ENCODE measurements at places on chromosomes 16 and 17.

GRCh38 chr17:75832652-75833400 lies 11.4 kb downstream of the UNC13D start:
- no peak for DNase-seq

DNA sequence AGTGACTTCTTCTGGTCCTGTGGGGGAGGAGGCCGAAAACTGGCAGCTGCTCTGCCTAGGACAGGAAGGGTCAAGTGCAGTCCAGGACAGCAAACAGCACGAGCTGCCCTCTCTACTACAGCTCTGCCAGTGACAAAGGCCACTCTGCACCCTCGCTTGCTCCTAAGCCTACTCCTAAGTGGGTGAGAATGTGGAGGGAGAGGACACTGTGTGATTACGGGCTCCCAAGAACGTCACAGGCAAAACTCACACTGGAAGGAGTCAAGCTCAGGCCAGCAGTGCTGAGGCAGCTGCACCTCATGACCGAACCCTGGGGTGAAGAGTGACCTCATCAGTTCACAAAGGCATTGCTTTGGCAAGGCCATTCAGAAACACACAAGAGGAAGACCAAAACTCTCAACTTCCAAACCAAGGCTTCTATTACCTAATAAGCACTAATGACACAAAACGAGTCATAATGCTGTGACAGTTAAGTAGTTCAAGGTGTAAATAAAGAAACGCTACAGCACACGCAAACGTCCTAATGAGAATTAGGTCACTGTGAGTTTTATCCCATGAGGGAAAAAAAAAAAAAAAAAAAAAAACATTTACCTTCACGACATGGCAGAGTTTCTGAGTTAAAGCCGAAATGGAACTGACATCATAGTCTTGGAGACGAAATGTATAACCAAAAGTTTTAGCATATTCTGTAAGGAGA lies 35.1 kb downstream of the MARF1 start:
- DNase-seq, result no peak

GRCh38 chr17:41553176-41553575 lies 18.7 kb downstream of the KRT9 start:
- no peak for DNase-seq

- DNase-seq, result no peak
Measured at GRCh38 chr17:66778531-66779236, 56.2 kb upstream of the CACNG5 start.

DNA sequence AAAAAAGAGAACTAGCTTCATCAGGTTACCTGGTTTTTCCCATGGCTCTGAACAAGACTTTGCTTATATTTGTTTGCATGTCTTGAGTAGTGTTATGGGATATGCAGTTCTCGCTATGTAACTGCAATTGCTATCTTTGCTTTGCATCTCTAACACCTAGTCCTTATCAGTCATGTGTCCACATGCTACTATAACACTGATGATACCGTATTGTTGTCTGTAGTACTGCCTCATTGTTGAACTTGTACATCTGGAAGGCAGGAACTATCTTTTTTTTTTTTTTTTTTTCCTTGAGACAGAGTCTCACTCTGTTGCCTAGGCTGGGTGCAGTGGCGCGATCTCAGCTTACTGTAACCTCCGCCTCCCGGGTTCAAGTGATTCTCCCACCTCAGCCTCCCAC lies 2.5 kb downstream of the PSME3 start:
- no peak for DNase-seq

- no peak for DNase-seq
Measured at GRCh38 chr16:89051521-89052166, 42.0 kb upstream of the ACSF3 start.

GRCh38 chr16:88116121-88116520 lies 164.9 kb downstream of the BANP start:
- no peak for DNase-seq

GRCh38 chr17:36608794-36609497 lies 7.6 kb downstream of the MRM1 start:
- no peak for DNase-seq

GRCh38 chr17:1058423-1059130 lies 61.6 kb downstream of the TIMM22 start:
- peak; percentile 18 for DNase-seq

GRCh38 chr16:945271-946047 lies 25.3 kb downstream of the LMF1 start:
- no peak for DNase-seq

- no peak for DNase-seq
Measured at GRCh38 chr17:80882323-80882722, 109.3 kb upstream of the CHMP6 start.

- no peak for DNase-seq
Measured at GRCh38 chr17:16085066-16085699, 85.6 kb downstream of the TTC19 start.

DNA sequence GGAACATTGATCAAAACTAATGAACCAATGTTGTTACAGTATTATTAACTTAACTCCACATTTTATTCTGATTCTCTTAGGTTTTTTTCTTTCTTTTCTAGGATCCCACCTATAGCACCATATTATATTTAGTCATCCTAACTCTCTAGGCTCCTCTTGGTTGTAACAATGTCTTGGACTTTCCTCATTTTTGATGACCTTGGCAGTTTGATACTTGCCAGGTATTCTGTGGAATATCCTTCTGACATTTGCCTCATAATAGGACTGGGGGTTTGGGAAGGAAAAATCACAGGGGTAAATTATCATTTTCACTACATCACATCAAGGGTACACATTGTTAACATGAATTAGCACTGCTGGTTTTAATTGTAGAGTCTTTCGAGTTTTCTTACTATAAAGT lies 851.6 kb upstream of the SOX9 start:
- DNase-seq, result no peak

DNA sequence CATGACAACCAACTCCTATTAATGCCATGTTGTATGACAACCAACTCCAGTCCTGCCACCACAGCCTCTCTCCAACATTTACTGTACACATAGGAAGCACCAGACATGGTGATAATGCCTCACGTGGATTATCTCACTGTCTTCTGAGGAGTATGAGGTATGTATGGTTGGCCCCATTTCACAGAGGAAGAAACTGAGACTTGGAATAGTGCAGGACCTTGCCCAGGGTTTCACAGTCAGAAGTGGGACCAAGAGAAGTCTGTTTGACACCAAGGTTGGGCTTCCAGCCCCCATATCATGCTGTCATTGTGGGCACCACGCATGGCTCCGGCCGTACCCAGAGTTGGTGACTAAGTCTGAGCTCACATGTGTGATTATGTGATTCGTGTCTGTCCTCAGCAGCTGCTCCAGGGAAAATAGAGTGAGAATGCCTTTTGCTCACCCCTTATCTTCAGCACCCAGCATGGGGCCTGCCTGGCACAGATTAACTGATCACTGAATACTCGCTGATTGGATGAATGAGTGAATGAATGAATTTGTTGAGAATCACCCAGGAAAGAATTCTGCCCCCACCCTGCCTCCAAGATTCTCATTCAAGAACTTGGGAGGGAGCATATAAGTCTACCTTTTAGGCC lies 204.1 kb upstream of the NLRP1 start:
- no peak for DNase-seq

GRCh38 chr16:11626657-11627291 lies 40.1 kb upstream of the LITAF start:
- no peak for DNase-seq

DNA sequence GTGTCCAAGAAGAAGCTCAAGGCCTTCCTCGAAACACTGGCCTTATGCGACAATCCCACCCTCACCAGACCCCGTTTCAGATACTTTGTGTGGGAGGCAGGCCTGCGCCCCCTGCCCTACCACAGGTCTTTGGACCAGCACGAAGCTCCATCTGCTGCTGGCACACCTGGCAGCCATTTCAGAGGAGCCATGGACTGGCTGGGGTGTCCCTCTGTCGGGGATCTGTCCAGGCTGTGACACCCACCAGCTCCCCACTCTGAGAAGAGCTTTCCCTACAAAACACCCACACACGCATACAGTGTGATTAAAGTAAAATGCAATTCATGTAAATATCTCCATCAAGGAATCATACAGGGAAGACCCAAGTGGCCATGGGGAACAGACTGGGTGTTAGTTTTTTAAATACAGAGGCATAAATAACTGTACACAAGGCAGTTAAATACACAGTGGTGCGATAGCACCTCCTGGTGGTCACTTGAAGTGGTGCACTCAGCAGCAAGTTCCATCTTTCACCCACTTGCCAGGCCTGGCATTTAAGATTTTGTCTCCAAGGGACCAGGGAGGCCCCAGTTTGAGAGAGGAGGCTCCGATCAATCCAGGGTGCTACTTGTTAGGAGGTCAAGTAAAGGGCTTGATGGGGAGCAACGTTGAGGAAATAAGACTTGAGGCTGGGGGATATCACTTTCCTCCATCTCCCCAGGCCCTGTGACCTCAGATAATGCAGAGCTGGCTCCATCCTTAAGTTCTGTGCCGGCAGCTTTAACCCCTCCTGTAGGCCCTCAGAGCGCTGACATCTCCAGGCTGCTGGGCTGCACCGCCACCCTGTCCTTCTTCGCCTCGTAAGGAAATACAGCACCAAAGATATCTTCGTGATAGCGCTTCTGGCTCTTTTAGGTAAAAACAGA lies 43.6 kb downstream of the NOS2 start:
- peak; percentile 18 for DNase-seq

DNA sequence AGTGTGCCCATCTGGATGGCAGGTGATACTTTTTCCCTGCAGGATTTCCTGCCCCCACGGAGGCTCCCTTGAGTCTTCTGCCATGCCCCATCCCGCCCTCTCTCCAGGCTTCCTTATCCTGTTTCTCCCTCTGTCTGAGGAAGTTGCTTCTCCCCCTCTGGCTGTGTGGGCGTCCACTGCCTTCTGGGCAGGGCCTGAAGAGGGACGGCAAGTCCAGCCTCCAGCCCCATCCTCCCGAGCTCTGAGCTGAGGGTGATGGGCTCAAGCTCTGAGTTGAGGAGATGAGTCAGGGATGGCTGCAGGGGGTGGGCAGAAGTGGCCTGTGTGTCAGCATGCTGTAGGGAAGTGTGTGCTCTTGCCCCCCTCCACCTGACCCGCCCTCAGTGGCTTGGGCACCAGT lies 14.2 kb upstream of the RAP1GAP2 start:
- no peak for DNase-seq

- DNase-seq, result no peak
Measured at GRCh38 chr17:79220201-79220712, 145.6 kb downstream of the ENGASE start.

GRCh38 chr16:30457743-30458560 lies 12.3 kb upstream of the SEPHS2 start:
- DNase-seq, result no peak
